Myocyte (in vitro differentiated cells): ENCODE measurements at places on chromosomes 2 and 18. TPM values are rescaled to one million over a fixed set of nuclear protein-coding genes. Genes with fewer than 3 reads are reported as not detected.

- DNase-seq, result no peak
Measured at GRCh38 chr2:2719781-2720180, 388.7 kb upstream of the MYT1L start.

- no peak for DNase-seq
Measured at GRCh38 chr2:170680172-170680941, 34.8 kb upstream of the SP5 start.

The STARD6 gene
- not detected in 2 replicates for total RNA-seq

The IL36A gene
- not detected in 2 replicates for total RNA-seq

DNA sequence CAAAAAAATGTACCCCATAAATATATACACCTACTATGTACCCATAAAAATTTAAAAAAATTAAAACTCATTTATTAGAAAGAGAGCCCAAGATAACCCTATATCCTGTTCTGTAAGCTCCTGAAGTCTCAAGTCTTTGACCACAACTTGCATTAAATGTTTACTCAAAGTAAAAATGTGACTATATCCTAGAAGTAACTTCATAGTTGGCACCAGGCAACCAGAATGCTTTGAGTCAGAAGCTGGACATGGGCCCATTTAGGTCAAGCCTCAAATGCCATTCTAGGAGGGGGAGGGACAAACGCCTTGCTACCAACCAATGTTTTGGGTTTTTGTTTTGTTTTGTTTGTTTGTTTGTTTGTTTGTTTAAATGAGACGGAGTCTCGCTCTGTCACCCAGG, 9.3 kb upstream of the TBC1D8 start:
- peak; percentile 59 for DNase-seq

The GALR1 gene
- total RNA-seq, result not detected in 2 replicates

- no peak for DNase-seq
Measured at GRCh38 chr2:187424146-187424545, 23.9 kb downstream of the CALCRL start.

The DSG4 gene
- not detected in 2 replicates for total RNA-seq

The OTOF gene
- total RNA-seq, result 33.8 and 42.5 TPM in 2 replicates

DNA sequence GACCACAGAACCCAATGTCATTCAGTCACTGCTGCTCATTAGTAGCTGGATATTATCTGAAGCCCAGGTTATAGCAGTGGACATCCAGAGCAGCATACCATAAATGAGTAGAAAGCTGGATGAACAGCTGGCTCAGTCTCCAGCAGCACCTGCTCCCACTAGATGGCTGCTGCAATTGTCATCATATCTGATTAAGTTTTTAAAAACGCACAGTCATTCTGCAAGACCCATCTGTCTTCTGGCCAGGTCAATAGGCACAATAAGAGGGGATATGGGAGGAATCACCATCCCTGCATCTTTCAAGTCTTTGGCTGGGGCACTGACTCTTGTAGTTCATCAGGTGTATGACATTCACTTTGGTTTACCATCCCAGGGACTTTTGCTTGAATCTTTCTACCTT, 55.1 kb upstream of the XDH start:
- DNase-seq, result peak; percentile 25

DNA sequence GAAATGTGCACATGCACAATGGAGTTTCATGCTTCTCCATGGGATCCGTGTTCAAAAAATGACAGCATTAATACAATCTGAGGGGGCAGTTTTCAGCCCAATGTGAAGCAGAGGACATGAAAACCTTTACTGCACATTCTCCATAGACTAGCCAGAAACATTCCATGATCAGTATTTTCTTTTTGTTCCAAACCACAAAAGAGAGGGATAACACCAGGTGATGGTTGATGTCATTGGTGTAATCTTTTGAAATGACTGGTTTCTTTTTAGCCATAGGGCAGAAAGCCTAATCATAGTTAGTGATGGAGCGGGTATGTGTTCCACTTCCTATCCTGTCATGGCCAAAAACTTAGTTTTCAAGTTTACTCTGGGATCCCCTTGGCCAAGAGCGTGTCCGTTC, 1.8 kb upstream of the KYNU start:
- DNase-seq, result no peak

GRCh38 chr18:56309104-56309503, 329.3 kb downstream of the TXNL1 start:
- no peak for DNase-seq

DNA sequence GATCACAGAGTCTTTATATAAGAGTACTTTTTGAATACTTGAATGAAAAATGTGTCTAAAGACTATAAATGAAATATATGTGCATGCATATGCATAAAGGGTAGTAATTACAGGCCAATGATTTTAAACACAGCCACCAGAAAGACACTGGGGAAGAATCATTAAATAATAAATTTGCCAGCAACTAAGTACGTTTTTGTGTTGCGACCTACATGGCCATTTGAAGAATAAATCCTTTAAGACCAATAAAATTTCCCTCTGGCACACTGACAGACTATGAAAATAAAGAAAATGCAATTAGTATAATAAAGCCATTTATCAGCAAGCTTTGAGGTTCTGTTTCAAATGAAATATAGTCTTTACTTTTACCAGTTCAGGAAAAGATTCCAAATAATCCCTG, 1413.3 kb downstream of the LRP1B start:
- no peak for DNase-seq

- no peak for DNase-seq
Measured at GRCh38 chr2:151028691-151029176, 232.9 kb downstream of the RBM43 start.

- DNase-seq, result no peak
Measured at GRCh38 chr2:59677158-59677557, 876.3 kb downstream of the BCL11A start.

DNA sequence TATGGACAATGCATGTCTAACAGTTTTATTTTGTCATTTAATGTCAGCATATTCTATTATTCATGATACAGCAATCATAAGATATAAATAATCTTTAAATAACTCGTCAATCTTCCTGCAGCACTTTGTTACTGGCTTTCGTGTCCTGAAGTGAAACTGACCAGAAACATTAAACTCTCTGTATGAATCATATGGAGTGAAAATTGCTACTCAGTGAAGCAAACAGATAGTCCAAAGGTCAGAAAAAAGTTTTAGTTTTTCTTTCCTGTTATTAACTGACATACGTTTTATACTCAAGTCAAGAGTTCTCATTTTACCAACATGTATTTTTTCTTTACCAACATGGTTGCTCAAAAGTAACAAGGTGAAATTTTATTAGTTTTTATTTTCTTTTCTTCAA, 106.8 kb upstream of the GALNT5 start:
- no peak for DNase-seq

DNA sequence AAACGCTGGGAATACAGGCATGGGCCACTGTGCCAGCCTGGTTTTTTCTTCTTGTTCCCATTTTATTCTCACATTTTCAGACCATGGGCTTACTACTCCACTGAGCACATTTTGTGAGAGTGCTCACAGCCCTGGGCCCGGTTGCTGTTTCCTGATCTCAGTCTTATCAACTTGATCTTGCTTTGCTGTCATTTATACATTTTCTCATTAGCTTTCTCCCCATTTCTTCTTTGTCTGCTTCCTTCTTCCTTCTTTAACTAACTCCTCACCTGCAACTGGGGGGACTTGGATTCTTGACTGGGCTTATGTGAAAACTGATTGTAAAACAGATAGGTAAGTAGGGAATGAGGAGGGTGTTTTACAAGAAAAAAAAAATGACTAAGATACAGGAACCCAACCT, 117.3 kb downstream of the PLB1 start:
- no peak for DNase-seq

DNA sequence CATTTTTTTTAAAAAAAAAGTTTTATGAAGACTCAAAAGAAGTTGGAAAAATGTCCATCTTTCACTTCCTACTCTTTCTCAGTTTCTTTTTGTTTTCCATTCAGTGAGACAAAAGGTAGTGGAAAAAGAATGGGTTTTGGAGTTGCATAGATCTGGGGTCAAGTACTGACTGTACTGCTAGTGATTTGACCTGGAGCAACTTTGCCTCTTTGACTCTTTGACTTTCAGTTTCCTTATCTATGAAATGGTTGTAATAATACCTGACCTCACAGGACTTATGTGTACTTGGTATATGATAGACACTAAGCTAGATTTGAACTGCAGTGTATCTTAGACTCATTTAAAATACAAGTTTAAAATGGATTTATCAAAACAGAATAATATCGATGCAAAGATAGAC, 3.5 kb upstream of the KCNE4 start:
- DNase-seq, result no peak

DNA sequence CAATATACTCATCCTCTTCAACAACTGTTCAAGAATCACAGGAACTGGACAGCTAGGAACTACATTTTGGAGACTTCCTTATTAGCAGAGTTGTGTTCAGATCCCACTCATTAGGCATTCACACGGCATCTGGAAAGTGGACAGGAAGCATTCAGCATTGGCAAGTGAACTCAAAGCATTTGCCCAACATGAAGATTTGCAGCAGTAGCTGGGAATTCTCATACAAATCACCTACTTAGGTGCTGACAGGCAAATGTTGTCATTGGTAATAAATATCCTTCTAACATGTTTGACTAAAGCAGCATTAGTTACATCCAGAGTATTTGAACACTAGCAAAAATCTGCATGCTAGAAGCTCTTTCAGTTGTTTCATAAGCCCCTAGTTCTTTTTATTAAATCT, 350.8 kb downstream of the PTH2R start:
- DNase-seq, result no peak

The ASAP2 gene
- 23.7 and 28.0 TPM in 2 replicates for total RNA-seq

DNA sequence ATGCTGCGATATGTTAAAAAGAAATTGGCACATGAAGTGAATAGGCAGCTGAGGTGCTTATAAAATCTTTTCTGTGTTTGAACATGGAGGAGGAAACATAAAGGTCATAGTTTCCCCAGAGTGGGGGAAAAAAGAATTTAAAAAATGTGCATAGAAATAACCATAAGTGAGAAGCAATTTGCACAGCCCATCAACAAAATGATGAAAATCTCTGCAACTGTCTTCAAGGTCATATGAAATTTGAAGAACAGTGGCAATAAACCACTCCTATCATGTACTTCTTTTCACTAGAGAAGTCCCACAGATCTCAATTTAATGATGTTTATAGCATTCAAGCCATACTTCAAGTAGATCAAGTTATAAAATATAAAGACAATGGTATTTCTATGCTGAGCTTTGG, 46.7 kb upstream of the ZNF804A start:
- DNase-seq, result no peak

- DNase-seq, result no peak
Measured at GRCh38 chr2:37621199-37621598, 50.2 kb downstream of the CDC42EP3 start.

The WNT10A gene
- 18.8 and 63.4 TPM in 2 replicates for total RNA-seq

DNA sequence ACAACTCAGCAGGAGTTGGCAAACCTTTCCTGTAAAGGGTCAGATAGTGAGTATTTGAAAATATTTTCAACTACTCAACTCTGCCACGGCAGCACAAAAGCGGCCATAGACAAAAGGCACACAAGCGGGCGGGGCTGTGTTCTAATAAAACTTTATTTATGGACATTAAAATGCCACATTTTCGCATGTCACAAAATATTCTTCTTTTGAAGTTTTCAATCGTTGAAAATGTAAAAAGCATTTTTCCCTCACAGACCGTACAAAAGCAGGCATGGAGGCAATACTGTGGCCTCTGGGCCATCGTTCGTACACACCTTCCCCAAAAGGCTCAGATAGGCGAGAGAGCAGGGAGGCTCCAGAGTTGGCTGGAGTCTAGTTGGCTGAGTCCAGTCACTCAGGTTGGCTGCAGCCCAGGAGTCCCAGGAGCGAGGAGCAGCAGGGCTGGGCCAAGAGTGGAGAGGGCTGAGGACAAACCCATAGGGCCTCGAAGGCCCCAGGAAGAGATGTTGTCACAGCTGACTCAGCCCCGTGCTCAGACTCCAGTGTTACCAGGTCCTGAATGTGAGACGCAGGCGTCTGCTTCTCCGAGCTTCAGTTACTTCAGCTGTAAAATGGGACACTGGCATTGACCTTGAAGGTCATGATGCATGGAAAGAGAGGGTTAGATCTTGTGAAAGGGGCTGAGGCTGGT, 42.5 kb downstream of the SDC1 start:
- DNase-seq, result no peak

GRCh38 chr18:45588376-45589355, 26.6 kb upstream of the SLC14A2 start:
- DNase-seq, result peak; percentile 12

DNA sequence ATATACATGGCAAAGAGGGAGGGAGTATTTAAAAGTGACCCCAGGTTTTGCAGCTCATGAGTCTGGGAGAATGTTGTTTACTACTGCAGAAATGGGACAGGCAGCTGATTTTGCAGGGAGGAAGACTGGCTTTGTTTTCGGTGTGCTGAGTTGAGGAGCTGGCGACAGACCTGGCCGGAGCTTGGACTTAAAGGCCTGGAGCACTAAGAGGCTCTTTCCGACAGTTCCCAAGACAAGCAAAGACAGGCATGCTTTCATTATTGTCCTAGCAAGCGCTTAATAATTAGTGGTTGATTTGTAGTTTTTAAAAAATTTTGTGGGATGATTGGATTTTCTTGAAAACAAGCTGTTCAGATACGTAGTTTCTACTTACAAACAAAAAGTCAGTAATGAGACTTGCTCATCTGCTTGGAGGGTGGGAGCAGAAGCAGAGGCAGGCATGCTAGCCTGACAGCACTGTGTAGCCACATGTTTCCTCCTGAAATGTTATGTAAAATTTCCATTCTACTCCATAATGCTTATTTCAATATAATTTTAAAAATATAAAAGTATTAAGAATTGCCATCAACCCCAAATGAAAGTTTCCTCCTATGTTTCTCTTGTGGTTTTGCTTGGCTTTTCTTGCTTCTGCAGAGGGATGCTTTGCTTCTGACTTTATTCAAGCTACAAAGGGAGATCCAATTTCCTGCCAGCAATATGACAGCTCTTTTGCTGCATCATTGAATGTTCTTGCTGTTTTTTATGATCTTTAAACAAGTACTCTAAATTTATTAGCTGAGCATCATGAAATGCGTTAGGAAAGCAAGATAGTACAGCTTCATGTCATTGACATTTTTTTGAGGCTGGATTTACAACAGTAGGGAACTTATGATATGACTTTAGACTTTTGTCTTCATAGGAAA, 75.8 kb downstream of the PHLPP1 start:
- DNase-seq, result peak; percentile 45

- no peak for DNase-seq
Measured at GRCh38 chr2:241769819-241770184, 6.8 kb upstream of the GAL3ST2 start.

The TMEM178A gene
- total RNA-seq, result 2.0 and 5.3 TPM in 2 replicates

DNA sequence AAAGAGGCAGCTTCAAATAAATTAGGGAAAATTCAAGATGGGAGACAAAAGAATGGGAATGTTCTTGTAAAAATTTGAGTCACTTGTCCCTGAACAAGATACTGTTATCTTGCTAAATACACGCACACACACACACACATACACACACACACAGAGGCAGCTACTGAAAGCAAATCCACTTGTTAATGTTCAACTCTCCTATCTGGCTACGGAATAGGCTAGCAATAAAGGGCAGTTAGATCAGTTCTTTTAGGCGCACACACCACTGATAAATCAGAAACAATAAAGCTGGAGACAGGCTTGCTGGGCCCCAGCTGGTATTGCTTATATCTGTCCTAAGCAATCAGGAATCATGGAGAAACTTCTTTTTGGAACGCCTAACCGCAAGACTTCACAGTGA, 461.6 kb downstream of the BCL11A start:
- no peak for DNase-seq

The GALNT3 gene
- total RNA-seq, result 0.16 and 0.37 TPM in 2 replicates

GRCh38 chr2:28618221-28619141, 122.6 kb downstream of the PLB1 start:
- DNase-seq, result no peak

GRCh38 chr2:10760794-10761504, 39.5 kb downstream of the ATP6V1C2 start:
- no peak for DNase-seq

The LHCGR gene
- total RNA-seq, result not detected in 2 replicates

- DNase-seq, result no peak
Measured at GRCh38 chr18:33404244-33404873, 36.2 kb downstream of the CCDC178 start.

The NAGK gene
- total RNA-seq, result 54.6 and 75.3 TPM in 2 replicates

The AMMECR1L gene
- total RNA-seq, result 10.2 and 10.3 TPM in 2 replicates
